Stimulated activated CD8-positive, alpha-beta memory T cell treated with anti-CD3 and anti-CD28 coated beads, Interleukin-2, amount 100 ng/mL, for 48 hours (primary cell): ENCODE measurements at places on chromosomes 4 and X.
A peak's percentile ranks its signal among the peaks of the same experiment; 100 is the strongest.

- DNase-seq, result no peak
Observed at GRCh38 chr4:76296286-76296820, 10.2 kb upstream of the STBD1 start.

DNA sequence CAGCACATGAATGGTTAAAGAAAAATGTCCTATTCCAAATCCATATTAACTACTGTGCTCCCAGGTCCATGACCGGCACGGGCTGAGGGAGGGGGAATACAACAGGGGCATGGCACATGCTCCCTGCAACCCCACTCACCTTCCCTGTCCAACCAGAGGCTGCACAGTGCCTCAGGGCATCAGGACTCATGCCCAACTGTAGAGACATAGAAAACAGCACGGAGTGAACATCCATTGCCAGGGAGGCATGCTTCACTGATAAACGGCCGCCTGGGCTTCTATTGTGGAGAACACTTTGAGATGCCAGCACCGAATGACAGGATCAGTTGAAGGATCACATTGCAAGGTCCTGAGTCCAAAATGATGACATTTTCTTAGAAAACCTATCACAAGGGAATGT, 140.6 kb downstream of the STK32B start:
- no peak for DNase-seq

DNA sequence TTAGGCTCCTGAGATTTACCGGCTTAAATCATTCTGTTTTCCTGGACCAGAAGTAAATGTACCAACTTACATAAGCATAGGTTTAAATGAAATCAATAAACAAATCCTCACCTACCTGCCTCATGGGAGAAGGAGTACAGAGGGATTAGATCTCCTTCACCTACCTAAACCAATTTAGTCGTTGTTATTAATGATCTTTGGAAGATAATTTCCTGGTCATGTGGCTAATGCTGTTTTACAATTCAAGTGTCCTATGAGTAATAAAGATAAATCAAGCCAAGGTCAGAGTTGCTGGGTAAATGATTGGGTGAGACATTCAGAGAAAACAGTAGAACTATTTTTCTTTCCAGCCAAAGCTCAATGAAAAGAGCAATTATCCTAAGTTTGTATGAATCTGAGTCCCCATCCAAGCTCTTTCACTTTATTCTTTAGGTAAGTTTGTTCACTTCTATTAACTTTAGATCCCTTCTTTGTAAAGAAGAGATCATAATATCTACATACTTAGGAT, 423.0 kb upstream of the FAM241A start:
- DNase-seq, result no peak

GRCh38 chrX:68550193-68550592, 51.3 kb downstream of the YIPF6 start:
- no peak for DNase-seq

- DNase-seq, result no peak
Observed at GRCh38 chrX:1444561-1445500, 7.9 kb downstream of the ASMTL start.

DNA sequence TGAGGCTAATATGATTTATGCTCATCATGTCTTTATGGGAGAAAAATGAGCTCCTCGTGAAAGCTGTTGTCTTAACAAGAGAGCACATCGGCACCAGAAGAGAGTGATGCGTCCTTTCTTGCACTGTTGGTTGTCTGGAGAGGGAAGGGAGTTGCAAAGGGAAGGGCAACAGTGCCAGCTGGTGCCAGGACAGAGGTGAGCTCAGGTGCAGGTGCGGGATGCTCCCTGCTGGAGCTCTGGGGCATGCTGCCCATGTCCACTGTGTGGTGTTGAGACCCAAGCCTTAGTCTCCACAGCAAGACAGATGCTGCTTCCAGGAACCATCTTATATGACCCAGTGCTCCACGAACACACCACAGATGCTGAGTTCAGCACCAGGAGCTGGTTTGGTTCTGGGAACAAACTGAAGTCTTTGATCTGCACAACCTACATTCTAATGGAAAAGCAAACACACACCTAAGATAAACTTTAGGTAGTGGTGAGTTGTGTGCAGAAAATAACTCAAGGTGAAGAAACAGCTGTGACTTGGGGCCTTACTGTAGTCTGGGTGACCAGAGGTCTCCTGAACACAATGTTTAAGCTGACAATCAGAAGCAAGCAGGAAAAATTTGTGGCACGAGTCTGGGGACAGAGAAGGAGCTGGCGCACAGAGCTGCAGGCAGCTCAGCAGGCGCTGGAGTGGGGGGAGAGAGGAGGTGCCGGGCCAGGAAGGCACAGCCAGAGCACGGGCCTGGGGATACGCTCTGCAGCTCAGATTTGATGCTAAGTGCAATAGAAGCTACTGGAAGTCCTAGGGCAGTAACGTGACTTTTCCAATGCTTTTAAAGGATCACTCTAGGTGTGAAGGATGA, 73.2 kb downstream of the HAUS3 start:
- no peak for DNase-seq

GRCh38 chrX:97315939-97316338, 432.2 kb downstream of the RPA4 start:
- DNase-seq, result no peak

DNA sequence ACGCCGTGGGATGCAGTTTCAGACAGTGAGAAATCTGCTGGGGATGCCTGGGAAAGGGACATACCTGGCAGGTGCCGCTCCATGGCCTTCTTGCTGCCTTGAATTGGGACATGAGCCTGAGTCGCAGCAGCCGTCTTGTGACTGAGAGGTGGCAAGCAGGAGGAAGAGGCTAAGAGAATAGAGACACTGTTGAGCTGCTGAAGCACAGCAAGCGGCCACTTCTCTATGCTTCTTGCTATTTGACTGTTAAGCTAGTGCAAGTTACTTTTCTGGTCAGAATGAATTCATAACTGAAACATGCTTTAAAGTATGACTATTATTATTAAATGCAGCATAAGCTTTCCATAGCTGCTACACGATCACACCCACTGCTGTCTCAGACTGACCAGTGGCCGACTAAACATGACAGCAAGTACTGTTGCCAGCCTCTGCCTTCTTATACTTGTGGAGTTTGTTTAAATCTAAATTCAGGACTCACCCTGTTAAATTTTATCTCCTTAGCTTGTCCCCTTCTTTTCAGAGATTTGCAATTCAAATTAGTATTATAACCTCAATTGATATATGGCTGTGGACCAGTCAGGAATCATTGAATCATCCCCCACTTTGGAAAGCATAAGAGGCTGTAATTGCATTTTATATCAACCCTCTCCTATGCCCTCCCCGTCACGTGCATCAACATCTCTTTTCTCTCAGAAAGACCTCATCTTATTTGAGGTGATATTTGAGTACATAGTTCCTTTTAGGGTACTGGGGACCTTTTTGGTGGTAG, 24.8 kb upstream of the ACSL1 start:
- DNase-seq, result no peak

GRCh38 chr4:76690906-76691275, 207.1 kb downstream of the SOWAHB start:
- no peak for DNase-seq

DNA sequence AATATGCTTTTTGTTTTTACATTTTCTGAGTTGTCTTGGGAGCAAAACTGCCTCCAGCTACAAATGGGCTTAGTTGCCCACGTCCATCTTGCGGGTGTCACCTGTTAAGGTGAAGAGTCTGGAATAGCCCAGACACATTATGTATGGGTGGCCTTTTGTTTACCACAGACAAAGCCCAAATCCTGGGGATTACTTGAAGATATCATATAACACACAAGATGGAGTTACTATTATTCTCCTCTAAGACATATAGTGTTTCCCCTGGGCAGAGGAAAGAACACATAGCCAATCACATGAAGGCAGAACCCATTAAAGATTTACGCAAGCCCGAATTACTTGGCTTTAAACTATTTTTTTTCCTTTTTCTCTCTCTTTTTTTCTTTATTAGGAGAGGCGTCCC, 625.6 kb upstream of the FAM241A start:
- DNase-seq, result no peak

- DNase-seq, result no peak
Observed at GRCh38 chrX:27751976-27752375, 55.8 kb upstream of the MAGEB10 start.

DNA sequence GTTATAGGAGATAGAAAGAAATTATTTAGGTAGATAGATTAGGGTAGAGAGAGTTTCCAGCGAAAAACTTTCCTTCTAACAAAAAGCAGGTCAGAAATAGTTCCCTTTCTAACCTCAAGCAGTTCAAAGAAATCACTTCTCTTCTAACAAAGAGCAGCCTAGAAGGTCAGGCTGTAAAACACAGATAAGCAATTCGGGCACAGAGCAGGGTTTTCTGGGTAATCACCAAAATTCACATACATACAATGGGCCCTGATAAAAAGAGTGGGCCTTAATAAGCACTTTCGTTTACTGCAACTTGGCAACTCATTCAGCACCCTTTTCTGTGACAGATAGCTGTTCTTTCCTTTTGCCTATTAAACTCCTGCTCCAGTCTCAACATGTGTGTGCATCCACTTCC, 13.4 kb upstream of the NAF1 start:
- DNase-seq, result no peak

DNA sequence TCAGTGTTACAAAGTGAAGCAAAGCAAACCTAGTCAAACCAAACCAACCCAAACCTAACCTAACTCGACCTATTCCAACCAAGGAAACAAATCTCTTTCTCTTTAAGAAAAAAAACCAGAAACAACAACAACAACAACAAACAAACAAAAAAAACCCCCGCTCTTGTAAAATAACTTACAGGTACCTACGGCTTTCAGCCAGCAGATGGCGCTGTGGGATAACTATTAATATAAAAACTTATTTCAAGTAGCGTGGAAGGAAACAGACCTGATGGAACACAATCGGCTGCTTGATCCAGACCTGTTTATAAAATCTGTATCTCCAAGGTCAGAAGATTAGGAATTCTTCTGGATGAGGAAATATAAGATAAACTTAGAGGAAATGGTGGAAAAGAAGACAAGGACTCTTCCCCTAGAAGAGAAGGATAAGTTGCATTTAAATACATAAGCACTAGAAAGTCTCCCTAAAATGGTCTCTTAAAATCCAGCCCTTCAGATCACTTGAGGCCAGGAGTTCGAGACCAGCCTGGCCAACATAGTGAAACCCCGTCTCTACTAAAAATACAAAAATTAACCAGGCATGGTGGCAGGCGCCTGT, 34.4 kb upstream of the CDKL5 start:
- DNase-seq, result peak; percentile 22

GRCh38 chr4:155060419-155060818, 148.0 kb upstream of the NPY2R start:
- DNase-seq, result no peak

DNA sequence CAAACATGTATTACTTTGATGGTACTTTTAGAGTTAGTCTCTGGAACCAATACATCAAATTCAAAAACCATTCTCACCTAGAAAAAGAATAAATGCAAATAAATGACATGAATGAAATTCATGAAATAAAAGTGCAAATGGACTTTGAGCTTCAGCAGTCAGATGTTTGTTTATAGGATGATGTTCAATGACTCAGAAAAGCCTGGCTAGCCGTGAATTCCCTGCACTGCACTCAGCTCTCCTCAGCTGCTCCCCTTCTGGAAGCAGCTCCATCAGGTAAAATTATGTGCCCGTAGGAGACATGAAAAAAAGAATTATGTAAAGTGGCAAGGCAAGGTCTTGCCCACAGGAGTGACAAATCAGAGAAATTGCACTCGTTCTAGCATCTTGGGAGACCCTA, 390.6 kb downstream of the GPM6A start:
- no peak for DNase-seq

GRCh38 chrX:13404364-13404763, 84.5 kb upstream of the ATXN3L start:
- DNase-seq, result no peak

DNA sequence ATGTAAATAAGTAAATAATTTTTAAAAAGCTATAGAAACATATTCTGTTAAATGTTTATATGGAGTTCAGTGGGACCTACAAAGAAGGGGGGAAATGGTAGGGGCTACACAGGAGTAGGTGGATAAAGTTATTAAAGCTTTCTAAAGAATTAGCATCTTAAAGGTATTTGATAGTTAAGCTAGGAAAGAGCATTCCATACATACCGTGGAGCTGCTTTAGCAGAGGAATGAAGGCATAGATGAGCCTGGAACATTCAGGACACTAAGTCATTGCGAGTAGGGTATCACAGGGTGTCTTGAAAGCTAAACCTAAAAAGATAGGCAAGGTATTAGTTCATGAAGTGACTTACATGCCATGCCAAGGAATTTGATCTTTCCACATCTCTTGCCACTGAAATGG, 60.4 kb downstream of the SLC10A6 start:
- no peak for DNase-seq

- no peak for DNase-seq
Observed at GRCh38 chrX:118718737-118719136, 8.7 kb upstream of the IL13RA1 start.

GRCh38 chr4:171622729-171623128, 190.5 kb upstream of the GALNTL6 start:
- DNase-seq, result no peak

DNA sequence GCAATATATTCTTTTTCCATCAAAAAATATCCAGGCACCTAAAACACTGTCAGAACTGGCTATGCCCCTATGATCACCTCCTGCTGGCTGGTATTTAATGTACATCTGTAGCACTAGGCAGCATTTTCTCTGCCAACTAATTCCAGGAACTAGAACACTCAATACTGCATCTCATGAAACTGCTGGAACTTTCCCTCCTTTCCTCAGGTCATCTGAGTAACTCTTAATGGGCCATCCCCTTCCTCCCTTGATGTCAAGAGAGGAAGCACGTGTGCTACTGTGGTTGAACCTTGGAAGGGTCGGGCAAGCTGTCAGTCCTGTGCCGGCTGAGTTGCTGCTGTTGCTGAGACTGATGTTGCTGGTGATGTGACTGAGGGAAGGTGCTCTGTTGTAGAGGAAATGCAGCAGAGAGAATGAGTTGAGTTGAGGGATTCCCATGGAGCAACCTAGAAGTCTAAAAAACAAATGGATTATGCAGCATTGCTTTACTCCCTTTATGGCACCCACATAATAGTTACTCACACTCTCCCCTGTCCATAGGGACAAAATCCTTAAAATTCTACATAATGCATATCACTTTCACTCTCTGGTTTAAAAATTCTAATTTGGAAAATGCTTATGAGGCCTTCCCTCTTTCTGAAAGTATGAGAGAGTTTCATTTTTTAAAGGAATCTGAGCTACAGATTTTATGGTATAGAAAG, 39.5 kb downstream of the TMEM165 start:
- no peak for DNase-seq

- DNase-seq, result no peak
Observed at GRCh38 chr4:20698382-20698781, 1.9 kb upstream of the PACRGL start.

- DNase-seq, result no peak
Observed at GRCh38 chr4:39484582-39485272, 25.9 kb downstream of the LIAS start.

GRCh38 chrX:56216332-56216731, 15.8 kb upstream of the KLF8 start:
- DNase-seq, result no peak

- no peak for DNase-seq
Observed at GRCh38 chrX:2538031-2538757, 37.4 kb upstream of the DHRSX start.

- no peak for DNase-seq
Observed at GRCh38 chrX:13284570-13284969, 35.3 kb downstream of the ATXN3L start.
